ENCODE measurements at places on chromosomes 1 and 21.

DNA sequence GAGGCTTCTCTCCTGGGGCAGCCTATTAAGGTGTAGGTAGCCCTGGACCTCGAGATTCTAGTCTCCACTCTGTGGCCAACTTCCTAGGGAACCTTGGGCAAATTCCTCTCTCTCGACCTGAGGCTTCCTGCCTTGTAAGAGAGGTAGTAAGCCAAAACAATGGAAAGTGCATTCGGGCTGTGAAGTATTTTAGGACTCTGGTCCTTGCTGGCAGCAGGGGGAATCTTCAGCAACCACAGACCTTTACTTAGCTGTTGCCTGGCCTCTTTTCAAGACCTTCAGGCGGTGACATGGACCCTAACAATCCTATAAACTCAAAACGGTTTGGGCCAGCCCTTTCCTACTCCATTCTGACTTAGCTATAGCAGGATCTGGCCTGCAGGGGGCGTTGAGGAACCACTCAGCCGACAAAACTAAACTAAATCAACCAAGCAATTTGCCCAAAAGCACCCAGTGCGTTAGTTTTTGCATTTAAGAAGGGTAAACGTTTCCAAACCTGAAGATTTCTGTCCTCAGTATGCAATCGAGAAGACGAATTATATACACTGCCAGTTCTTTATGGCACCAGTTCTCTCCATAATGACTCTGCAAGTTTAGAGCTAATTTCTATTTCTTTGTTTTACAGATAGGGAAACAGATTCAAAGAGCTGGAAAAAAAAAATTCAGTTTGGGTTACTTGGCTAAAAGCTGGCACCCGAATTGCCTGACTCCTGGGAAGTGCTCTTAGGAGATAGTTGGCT lies 10.9 kb upstream of the SESN2 start:
- DNase-seq, result peak; percentile 79

GRCh38 chr1:38452246-38452645 lies 405.7 kb upstream of the POU3F1 start:
- DNase-seq, result no peak

- DNase-seq, result no peak
These were observed 344.9 kb downstream of the OMA1 start for GRCh38 chr1:58201492-58202106.

- no peak for DNase-seq
These were observed 90.1 kb downstream of the TNFSF18 start for GRCh38 chr1:172960454-172961208.

- DNase-seq, result peak; percentile 39
These were observed 11.7 kb downstream of the COL18A1 start for GRCh38 chr21:45416620-45417019.

DNA sequence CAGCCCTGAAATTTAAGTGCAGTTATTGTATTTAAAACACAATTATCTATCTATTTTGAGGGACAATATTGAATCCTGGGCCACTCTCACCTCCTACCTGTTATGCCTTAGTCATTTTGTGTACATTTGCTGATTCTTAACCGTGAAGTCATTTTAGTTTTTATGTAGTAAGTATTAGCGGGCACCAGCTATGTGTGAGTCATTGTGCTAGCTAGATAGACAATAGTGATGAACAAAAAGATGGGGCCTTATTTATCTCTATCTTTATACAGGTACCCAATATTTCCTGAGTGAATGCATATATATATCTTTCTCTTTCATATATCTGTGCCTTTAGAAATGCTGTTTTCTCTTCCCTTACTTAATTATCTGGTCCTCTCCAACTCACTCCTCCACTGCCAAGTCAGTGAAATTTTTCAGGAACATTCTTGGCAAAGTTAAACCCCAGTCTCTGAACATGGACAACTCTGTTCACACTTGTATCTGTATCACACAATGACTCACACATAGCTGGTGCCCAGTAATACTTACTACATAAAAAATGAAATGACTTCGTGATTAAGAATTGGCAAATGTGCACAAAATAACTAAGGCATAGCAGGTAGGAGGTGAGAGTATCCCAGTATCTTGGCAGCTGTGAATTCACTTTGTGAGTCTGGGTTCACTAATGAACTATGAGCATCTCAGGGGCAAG lies 166.0 kb upstream of the C8B start:
- no peak for DNase-seq

- no peak for DNase-seq
These were observed 31.9 kb upstream of the LRRC3 start for GRCh38 chr21:44423312-44423821.

- DNase-seq, result no peak
These were observed 688 bp upstream of the CHD5 start for GRCh38 chr1:6180707-6181311.

- DNase-seq, result no peak
These were observed 8.6 kb upstream of the SOD1 start for GRCh38 chr21:31650930-31651329.

DNA sequence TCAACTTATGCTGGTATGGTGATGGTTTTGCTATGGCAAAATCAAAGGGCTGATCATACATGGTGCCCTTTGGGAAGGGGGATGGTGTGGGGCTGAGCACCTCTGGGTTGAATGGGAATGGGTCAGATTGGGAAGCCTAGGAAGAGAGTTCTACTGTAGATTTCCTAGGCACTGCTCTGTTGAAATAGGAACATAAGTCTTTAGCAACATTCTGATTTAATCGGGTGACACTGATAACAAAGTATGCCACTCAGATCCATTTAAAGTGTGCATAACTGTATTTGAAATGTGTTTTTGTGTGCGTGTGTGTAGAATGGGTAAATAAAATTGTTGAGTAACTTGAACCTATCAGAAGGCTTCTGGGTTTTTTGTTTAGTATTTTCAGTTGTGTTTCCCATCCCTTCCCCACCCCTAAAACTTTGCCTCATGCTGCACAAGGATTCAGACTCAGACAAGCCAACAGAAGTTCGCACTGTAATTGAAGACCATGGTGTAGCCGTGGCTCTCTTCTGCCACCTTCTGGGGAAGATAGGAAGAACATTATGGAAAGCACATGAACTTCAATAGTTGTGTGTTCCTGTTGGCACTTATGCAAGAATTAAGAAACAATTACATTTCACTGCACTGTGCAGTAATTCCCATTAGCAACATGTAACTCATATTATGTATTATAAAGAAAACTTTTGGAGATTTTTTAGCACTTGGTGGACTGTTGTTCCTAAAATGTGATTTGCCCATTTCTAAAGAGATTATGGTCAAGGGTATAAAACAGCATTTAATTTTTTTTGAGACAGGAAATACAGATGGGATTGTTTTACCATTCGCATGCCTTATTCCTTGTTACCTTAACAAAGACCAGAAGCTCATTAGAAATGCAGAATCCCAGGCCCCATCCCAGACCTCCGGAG lies 10.9 kb upstream of the C4BPB start:
- DNase-seq, result no peak

- DNase-seq, result peak; percentile 81
These were observed at the start of gene BRINP2 for GRCh38 chr1:177170756-177171535. TSS of gene BRINP2 (plus strand) at chr1:177170958. CDS start at chr1:177229877, 58,919 bp downstream.

GRCh38 chr1:231778009-231778719 lies 151.6 kb downstream of the DISC1 start:
- DNase-seq, result no peak

GRCh38 chr21:31641416-31641922 lies 18.0 kb upstream of the SOD1 start:
- no peak for DNase-seq

- peak; percentile 91 for DNase-seq
These were observed 681 bp downstream of the B4GALT2 start for GRCh38 chr1:43979528-43980254.

GRCh38 chr1:197976368-197976767 lies 59.2 kb downstream of the LHX9 start:
- DNase-seq, result no peak

- no peak for DNase-seq
These were observed 207.8 kb downstream of the DENND1B start for GRCh38 chr1:197567442-197567841.

DNA sequence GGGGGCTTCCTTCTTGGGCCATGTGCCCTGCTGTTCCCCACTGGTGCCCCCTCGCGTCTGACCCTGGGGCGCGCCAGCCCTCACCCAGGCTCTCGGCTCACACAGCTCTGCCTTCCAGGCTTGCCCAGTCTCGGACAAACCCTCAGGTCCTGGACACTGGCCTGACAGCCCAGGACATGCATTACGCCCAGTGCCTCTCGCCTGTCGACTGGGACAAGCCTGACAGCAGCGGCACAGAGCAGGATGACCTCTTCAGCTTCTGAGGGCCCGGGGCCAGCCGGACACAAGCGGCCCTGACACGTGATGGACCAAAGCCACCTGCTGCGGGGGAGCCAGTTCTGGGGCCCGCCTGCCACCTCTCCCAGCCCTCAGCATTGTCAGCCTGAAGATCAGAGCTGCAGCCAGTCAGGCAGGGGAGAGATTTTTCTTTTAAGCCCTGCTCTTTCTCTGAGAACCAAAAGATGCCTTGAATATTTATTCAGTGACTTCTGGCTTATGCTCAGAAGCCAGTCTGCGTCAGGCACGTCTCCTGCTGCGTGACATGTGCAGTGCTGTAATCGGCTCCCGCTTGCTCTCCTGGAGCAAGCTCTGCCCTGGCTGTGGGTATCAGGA lies 23.4 kb downstream of the LDLRAP1 start:
- no peak for DNase-seq

GRCh38 chr1:26169198-26169554 lies 413 bp upstream of the C1orf232 start:
- DNase-seq, result no peak

- DNase-seq, result no peak
These were observed 62.2 kb downstream of the PSMG1 start for GRCh38 chr21:39120876-39121599.

DNA sequence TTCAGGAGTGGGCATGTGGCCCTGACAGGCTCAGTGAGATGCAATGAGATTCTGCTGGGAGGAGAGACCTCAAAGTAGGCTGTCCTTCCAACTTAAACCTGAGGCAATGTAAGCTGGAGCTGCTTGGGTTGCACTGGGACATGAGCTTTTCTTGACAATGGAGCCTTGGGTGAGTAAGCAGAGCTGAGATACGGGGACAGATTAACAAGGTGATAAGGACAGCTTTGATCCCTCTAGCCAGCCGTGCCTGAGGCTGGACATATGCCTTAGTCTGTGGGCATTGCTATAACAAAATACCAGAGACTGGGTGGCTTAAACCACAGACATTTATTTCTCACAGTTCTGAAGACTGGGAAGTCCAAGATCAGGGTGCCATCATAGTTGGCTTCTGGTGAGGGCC lies 18.3 kb upstream of the NGF start:
- DNase-seq, result no peak

DNA sequence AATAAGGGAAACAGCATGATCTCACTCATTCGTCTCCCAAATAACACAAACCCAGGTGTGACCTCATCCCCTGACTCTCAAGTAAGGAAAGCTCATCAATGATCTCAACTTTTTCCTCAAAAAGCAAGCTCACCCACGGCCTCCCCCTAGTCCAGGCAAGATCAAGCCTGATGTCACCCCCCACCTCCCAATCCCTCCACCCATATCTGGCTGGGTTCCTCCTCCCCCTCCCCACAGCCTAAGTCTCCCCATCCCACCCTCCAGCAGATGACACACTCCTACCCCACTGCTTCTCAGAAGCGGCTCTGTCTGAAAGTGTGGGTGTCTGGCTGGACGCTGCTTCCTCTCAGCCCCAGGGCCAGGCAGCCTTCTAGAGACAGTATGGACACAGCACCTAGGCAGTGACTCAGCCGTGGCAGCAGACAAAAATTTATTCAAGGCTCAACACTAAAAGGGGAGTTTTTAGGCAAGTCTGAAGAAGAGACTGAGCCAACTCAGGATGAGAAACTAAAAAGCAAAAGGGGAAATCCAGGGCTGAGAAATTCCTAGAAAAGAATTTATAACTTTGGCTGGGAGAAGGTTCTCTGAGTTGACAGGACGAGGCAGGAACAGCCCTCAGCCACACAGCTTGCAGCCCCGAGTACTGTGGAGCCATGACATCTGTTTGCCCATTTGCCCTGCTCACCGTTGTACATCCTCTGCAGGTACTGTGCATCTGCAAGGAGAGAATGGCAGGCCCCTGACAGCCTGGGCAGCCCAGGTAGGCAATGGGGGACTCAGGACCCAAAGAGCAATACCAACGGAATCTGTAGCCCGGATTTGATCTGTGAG lies 81.6 kb upstream of the LRRC8D start:
- DNase-seq, result no peak

GRCh38 chr1:171961861-171962260 lies 120.6 kb downstream of the DNM3 start:
- DNase-seq, result no peak

DNA sequence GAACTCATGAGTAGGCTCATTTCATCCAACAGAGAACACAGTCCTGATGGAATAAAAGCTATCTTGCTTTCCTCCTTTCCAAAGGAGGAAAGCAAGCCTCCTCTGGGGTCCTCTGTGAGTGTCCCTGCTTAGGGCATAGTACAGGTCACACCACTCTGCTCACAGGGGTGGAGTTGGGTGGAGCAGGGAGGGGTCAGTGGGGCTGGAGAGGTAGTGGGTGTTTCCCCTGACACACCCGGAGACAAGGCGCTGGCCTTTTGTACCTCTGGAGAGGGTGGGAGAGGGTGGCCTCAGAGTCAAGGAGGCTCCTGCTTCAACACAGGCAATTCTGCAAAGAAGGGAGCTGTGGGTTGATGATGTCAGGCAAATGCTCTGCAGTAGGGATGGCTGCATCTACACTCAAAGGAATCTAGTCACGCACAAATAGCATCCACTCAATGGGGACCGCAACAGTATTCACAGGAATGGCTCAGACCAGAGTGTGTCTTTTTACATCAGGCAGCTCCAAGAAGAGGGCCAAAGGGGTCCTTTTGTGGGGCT lies 58.6 kb upstream of the PLXNA2 start:
- DNase-seq, result no peak
